Activated T-cell treated with anti-CD3 and anti-CD28 coated beads for 1 hour (primary cell): ENCODE measurements at places on chromosomes 5 and 9.

DNA sequence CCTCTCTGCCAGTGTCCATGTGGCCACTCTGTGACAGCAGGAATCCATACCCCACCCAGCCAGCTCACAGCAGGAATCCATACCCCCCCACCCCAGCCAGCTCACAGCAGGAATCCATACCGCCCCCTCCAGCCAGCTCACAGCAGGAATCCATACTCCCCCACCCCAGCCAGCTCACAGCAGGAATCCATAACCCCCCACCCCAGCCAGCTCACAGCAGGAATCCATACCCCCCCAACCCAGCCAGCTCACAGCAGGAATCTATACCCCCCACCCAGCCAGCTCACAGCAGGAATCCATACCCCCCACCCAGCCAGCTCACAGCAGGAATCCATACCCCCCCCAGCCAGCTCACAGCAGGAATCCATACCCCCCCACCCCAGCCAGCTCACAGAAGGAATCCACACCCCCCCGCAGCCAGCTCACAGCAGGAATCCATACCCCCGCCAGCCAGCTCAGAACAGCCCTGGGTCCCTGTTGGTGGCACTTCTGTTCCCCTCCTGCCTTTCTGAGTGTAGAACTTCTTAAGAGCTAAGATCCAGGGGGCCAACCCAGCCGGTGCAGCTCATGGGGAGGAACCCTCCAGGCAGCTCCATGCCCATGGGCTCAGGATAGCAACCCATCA lies 8.4 kb upstream of the RXRA start:
- DNase-seq, result no peak

- no peak for DNase-seq
Measured at GRCh38 chr9:2346277-2346913, 275.2 kb upstream of the VLDLR start.

DNA sequence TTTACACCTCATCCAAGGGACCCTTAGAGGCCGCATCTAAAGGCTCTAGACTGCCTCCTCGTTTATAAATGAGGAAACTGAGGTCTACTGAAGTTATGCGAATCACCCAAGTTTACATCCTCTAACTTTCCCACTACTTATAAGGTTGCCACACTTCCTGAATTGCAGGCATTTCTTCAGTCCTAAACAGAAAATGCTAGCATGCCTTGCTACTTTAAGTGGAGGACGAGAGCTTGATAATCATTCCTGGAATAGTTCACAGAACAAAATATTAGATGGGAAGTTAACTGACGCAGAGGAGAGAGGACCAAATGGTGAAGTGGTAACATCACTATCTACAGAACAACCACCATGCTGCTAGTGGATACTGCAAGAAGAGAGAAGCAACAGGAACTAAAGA lies 85.8 kb downstream of the GNAQ start:
- no peak for DNase-seq

DNA sequence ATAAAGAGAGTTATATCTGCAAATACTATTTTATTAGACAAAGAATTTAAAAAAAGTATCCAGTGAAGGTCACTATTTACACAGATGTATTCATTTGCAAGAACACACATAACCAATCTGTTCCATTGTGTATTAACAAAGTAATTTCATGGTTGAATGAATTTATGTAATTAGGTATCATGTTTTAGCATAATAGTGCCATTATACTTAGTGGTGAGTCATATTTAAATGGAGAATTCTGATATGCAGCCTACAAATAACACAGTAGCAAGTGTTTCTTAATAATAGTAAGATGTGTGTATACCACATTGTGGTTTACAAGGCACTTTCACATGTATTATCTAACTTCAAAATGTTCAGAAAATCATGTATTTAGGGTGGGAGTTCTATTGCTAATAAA lies 1028.5 kb upstream of the ACO1 start:
- DNase-seq, result no peak

DNA sequence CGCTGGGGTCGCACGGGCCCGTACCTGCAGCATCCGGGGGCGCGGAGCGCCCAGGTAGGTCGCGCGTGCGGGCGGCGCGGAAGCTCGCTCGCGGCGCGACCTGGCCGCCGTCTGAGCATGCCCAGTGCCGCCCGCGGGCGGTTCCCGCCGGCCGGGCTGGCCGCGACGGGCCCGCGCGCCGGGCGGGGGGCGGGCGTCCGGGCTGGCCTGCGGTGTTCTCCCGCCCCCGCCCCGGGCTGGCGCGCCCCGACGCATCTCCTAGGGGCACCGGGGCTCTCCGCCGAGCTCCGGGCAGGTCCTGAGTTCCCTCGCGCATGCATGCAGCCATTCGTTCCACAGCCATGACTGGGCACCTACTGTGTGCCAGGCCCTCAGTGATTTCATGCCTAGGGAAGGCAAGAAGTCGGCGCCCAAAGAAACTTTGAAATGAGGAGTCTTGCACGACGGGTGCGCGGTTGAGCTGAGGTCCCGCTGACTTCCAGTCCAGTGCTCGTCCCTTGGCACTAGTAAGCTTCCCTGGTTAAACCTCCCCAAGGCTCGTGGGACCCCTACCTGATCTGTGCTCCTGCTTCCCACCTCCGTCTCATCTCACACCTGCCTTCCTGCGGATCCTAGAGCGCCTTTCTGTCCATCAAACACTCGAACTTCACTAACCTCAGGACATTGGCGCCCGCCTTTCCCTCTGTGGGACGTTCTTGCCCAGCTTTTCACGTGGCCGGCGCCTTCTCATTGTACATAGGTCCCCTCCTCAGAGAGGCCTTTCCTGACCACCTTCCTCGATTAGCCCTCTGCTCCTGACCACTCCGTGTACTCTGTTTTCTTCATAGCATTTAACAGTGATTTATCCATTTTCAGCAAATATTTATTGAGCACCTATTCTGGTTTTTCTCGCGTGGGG lies at the start of gene PTPN3:
PTPN3 (minus strand) TSS at position 113 of the 898 bp plus-strand sequence. CDS start 34,873 bp downstream, outside the sequence.
- no peak for DNase-seq

DNA sequence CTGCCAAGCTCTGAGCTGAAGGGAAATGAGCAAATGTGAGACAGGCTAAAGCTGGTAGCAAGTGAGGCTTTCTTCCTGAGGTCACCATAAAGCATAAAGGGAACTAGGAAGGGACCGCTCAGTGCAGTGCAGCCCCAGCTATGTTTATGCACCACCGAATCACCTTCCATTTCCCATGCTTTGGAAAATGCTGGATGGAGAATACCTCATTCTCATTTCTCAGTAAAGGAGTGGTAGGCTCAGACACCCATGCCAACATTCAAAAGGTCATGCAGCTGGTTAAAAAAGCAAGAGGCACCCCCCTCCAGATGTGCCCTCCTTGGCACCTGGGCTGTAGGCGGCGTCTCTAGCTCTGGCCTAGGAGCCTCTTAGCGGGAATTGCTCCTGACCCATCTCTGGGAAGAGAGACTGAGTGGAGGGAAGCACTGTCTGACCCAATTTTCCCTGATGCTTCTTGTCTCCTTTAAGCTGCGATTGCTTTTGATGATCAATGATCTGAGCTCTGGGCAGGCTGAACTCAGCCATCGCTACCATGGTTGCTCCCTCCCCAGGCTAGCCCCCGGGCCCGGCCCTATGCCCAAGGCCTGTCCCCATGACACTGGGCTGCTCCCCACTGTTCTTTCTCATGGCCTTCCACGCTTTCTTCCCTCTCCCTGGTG lies 58.7 kb downstream of the ZNF354C start:
- DNase-seq, result no peak

- DNase-seq, result no peak
Measured at GRCh38 chr5:64462391-64462790, 43.4 kb upstream of the RGS7BP start.

GRCh38 chr9:90893706-90894105 lies 92.1 kb downstream of the SYK start:
- no peak for DNase-seq

- DNase-seq, result no peak
Measured at GRCh38 chr9:136565086-136565714, 19.4 kb upstream of the NOTCH1 start.

DNA sequence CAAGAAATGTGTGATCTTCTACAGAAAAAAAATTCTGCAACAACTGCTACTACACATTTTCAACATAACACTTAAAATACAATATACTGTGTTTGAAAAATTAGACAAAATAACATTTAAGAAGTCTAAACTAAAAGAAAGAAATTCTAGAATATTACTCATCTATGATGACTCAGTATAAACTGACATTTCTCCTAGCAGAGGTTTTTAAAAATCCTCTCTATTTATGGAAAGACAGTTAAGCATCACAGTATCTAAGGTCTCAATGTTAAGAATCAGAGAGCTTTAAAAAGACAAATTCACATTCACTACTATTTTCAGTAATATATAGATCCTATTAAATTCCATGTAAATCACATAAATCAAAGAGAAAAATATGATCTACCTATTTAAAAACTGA lies 61.3 kb downstream of the NR2F1-AS1 start:
- no peak for DNase-seq

GRCh38 chr5:149809931-149810691 lies 80.0 kb downstream of the PPARGC1B start:
- no peak for DNase-seq

DNA sequence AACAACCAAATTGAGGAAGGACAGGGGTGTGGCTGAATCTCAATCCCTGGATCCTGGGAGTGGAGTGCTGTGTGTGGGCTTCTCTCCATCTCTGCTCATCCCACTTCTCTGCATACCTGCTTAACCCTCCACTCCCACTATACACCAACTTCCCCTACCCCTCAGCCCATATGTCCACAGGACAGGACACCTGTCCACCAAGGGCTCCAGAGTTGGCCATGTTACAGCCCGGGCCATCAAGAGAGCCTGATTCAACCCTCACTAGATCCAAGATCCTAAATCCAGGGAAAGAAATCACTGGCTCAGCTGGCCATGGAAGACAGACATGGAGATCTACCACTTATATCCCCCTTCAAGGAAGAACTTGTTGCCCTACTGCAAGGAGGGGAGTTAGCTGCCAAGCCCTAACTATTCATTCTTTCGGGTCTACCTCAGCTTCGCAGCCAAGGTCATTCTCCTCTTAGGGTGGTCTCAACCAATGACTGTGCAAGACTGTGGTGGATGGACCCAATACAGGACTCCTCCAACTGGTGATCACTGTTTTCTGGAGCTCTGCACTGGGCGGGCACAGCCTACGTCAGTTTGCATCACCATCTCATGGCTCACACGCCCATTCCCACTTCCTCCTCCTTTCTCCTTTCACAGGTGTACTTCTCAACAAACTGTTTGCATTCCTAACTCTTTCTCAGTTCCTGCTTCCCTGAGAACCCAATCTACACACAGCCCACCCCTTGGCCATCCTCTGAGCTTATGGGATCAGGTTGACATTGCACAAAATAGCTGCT lies 53.7 kb upstream of the ZBTB43 start:
- DNase-seq, result no peak

DNA sequence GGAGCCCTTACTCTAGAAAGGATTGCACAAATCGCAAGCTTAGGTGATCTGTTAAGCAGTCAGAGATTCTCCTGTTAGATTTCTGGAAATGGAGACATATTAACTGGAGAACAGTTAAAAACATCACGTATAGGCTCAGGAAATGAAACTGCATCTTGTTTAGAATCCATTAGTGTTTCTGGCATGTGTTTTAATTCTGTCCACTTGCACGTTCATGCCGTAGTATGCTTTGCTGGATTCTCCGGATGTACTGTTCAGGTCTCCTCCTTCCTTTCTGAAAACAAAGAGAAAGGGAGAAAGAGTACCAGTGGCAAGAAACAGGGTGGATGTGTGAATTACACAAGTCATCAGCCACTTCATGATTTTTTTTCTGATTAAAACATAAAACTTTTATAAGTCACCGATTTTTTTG lies 2.5 kb upstream of the RGMB start:
- DNase-seq, result no peak

GRCh38 chr5:35828082-35828598 lies 28.6 kb upstream of the IL7R start:
- DNase-seq, result no peak

DNA sequence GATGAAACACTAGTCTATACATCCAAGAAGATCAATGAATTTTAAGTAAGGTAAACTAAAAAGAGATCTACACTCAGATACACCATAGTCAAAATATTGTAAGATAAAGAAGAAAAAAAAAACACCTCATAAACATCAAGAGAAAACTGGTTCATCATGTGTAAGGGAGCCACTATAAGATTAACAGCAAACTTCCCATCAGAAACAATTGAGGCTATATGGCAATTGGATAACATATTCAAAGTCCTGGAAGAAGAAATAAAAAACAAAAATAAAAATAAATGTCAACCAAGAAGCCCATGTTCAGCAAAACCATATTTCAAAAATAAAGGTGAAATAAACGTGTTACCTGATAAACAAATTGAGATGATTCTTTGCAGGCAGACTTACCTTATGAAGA lies 3.6 kb downstream of the OR13C8 start:
- no peak for DNase-seq

DNA sequence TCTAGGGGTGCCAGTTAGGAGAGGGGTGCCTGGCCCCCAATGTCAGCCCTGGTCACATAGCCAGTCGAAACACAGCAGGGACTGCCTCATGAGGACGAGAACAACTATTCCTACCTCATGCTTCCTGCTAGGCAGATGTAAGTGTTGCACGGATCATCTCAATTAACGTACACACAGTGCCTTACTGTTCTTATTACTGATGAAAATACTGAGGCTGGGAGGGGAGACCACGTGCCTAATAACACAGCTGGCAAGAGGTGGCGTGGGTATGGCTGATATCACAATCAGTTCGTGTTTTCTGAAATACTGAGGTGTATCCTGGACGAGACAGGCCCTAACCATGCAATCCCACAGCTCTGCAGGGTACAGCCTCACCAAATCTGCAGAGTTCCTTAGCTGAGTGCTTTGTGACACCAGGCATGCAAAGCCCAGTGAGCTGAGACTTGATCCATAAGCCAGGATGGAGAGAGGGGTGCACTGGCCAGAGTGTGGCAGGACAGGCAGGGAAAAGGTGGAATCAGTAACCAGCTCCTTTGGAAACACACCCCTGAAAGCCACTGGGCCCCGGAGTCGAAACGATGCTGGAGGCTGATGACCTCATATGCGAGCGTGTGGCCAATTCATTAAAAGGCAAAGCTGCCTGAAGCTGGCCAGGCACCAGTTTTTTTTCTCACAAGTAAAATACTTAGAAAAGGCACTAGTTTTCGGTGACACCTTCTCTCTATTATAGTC lies 63.9 kb downstream of the PRRT1B start:
- DNase-seq, result no peak

DNA sequence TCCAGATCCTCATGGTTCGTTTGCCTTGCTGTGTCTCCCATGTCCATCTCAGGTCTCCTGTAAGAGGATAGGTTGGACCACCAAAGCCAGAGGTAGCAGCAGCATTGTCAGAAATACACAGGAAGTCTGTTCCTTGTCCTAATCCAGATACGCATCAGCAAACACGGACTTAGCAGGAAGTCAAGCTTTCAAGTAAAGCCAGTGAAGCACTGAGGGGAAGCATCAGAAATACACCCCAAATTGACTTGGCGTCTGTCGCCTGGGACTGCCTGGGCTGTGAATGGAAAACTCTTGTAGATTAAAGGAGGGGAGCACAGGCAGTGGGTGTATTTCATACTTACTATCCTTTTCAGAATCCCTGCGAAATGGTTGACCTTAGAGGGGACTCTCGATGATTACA lies 171.3 kb downstream of the PSAT1 start:
- no peak for DNase-seq

DNA sequence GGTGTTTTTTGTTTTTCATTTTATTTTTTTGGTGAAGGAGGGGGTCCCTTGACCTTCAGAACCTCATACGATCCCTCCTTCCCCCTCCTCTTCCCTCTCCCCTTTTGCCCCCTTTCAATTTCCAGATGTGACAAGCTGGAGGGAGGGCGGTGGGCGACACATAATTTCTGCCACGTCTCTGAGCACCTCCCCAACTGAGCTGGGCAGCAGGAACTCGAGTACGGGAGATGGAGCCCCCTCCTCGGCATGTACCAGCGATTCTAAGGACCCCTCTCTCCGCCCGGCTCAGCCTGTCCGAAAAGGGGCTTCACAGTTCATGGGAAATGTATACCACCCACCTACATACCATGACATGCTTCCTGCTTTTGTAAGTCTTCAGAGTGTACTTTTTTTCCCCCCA lies 52.4 kb downstream of the PRRC2B start:
- no peak for DNase-seq
